ENCODE measurements at places on chromosomes 3 and 15.

DNA sequence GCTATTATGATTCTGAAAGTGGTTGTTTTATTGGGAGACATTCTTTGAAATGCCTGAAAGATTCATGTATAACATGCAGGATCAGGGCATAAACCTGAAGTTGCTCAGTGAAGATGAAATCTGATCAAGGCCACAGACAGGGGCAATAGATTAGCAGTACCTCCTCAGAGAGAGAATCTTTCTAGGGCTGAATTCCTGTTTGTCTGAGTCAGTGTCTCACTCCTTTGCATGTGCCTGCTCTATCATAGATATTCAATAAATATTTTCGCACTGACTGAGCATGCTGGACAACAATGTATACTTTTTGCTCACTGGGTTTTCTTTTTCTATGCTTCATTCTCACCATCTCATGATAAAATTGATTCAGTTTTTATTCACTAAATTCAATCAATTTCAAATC, 49.8 kb upstream of the PFN2 start:
- DNase-seq, result peak; percentile 45

DNA sequence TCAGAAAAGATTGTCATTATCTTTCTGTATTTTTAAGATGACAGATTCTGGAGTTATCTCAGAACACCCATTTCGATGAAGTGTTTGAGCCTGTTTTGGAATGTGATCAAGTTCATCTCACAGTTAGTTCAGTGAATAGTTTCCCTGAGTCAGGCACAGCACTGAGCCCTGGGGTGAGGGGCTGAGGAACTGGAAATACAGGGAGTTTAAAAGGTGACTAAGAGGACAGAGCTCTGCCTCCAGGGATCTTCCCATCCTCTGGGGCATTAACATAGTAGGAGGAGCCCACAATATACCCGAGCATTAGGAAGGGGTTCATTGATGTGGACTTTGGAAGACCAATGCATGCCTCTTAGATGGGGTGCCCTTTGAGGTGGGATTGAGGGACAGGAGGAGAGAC, 355.1 kb downstream of the CLSTN2 start:
- peak; percentile 13 for DNase-seq

DNA sequence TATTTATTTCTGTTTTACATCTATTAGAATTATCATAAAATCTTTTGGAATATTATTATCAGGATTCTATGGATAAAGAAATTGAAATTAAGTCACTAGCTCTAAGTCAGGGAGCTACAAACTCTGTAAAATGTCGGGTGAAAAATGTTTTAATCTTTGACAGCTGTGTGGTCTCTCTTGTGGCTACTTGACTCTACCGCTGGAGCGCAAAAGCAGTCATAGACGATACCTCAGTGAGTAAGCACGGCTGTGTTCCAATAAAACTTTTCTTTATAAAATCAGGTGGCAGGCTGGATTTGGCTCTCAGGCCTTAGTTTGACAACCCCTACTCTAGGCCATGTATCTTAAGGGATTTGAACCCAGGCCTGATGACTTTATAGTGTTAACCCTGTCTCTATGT, 88.5 kb upstream of the PFN2 start:
- no peak for DNase-seq

DNA sequence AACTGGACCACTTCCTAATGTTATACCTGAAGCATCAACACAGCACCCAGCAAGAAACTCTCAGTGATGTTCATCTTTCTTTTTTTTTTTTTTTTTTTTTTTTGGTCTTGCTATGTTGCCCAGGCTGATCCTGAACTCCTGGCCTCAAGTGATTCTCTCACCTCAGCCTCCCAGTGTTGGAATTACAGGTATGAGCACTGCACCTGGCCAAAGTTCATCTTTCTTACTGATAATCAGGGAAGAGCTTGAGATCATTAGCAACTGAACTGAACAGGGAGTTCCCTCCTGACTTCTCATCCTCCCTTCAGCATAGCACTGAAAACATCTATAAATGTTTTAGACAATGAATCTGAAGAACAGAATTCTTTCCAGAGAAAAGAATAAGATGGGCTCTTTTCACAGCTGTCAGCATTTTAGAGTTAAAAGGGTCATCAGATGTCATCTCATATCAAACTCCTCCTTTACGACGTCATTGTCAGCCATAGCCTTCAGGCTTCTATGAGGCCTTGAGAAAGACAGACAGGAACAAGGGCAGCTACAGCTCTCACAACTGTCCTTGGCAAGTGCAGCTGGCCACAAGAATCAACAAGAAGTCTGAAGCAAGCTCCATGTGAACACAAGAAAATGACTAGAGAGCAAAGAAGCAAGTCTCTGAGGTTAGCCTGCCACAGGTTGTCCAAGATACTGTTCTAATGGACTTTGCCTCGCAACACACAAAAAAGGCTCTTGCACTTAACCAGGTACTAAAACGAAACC, 33.8 kb downstream of the SCAP start:
- DNase-seq, result peak; percentile 23

GRCh38 chr3:191740712-191741111, 279.7 kb downstream of the PYDC2 start:
- no peak for DNase-seq

GRCh38 chr15:77057072-77057471, 13.8 kb downstream of the TSPAN3 start:
- peak; percentile 11 for DNase-seq

- peak; percentile 26 for DNase-seq
Measured at GRCh38 chr3:148233403-148233802, 464.3 kb upstream of the AGTR1 start.

GRCh38 chr3:108180194-108180593, 42.0 kb downstream of the IFT57 start:
- DNase-seq, result peak; percentile 75

DNA sequence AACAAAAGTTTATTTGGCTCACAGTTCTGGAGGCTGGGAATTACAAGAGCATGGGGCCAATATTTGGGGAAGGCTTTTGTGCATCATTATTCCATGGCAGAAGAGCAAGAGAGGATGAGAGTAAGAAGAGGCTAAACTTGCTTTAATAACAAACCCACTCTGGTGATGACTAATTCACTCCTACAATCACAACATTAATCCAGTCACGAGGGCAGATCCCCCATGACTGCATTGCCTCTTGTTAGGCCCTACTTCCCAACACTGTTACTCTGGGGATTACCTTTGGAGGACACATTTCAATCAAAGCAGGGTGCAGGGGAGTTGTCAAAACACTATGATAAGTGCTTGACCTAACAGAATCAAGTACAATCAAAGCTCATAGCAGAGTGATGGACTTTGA, 181.7 kb downstream of the BBX start:
- DNase-seq, result no peak

- DNase-seq, result peak; percentile 34
Measured at GRCh38 chr3:197525706-197526105, 30.1 kb downstream of the BDH1 start.

DNA sequence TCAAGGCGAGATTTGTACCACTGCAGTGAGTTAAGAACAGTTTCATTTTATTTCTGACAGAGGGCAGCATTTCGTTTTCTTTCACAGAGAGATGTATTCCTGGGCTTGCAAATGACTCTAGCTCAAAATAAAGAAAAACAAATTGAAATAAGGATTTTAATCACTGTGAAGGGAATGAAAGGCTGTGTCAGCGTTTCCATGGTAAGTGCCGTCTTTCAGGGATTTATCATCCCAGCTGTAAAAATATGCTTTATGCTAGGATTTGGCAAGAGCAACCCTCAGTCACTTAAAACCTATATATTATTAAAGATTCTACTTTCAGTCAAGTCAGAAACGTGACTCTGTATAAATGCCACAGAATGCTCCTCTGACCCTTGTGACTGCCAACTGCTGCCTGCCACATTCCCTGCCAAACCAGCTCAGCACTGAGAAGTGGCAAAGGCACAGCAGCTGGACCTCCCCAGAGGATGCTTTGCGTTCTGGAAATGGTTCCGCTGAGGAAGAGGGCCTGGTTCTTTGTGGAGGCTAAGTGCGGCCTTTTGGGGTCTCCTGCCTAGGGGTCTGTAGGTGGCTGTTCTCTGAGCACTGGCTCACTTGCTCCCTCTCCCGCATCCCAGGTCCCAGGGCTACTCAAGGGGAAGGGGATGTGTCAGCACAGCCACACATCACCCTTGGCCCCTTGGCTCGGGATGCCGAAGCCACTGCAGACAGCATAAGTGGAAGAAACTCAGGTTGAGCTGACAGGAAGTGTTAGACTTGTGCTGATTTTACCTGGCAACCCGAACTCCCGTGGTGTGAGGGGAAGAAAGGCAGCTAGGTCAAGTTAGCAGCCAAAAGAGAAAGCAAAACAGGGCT, 56.6 kb upstream of the POMGNT2 start:
- DNase-seq, result peak; percentile 70

- DNase-seq, result no peak
Measured at GRCh38 chr15:34327906-34328305, 9.7 kb downstream of the SLC12A6 start.
